Right lung (tissue), 10 donors: ENCODE measurements at places on chromosomes 1 and 21.

DNA sequence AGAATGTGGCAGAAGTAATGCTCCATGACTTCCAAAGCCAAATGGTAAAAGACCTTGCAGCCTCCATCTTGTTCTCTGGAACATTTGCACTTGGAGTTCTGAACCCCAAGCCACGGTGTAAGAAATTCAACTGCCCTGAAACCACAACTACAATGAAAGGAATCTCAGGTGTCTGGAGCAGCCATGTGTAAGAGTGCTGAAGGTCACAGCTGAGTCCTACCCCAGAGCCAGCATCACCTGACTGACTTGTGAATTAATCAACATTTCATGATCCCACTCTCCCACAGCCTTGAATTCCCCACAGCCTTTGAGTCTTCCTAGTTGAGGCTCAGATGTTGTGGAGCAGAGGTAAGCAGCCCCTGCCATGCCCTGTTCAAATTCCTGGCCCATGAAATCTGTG lies 192.8 kb upstream of the CAMK1G start:
- DNase-seq, result no peak

DNA sequence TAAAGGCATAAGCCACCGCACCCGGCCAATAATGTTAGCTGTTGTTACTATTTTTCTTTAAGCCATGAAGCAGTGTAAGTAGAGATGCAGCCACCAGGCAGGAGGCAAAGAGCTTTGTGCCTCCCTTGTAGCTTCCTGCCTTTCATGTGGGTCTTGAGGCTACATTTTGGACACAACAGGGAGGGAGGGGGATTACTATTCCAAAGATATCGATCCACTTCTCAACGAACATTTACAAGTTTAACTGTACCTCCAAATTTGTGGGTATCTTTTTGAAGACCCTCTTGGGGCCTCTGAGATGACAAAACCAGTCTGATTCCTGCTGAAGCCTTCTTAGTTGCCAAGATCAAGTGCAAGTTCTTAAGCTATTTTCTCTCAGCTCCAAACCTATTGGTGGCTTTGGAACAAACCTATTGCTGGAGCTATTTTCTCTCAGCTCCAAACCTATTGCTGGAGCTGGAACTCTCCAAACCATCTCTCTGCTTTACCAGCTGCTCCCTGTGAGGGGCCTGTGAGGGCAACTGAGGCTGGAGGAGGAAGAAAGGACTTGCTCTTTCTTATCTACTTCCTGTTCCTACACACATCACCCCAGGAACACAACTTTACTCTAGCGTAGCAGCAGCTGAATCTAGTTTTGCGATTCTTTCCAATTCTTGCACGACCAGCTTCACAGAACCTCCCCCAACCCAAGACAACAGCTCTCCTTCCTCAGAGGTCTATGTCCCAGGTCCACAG lies 16.1 kb upstream of the RCAN3 start:
- no peak for DNase-seq

DNA sequence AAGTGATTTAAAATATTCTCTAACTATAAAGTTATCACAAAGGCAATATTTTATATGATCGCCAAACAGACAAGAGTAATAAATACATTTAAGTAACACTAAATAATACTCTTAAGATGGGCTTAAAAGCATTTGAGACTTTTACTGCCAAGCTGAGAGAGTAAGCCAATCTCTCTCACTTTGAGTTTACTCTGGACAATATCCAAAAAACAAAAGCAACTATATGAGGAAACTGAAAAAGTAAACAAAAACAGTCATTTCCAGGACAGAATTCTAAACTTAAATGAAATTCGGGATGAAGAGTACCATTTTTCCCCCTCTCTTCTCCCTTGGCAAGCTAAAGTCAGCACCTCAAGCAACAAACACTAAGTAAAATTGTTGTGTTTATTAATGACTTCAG lies 173.2 kb downstream of the COP1 start:
- DNase-seq, result peak; percentile 45

- DNase-seq, result no peak
Measured at GRCh38 chr1:192571668-192572067, 3.9 kb upstream of the RGS1 start.

GRCh38 chr1:230328342-230329015 lies 97.7 kb downstream of the PGBD5 start:
- DNase-seq, result no peak

DNA sequence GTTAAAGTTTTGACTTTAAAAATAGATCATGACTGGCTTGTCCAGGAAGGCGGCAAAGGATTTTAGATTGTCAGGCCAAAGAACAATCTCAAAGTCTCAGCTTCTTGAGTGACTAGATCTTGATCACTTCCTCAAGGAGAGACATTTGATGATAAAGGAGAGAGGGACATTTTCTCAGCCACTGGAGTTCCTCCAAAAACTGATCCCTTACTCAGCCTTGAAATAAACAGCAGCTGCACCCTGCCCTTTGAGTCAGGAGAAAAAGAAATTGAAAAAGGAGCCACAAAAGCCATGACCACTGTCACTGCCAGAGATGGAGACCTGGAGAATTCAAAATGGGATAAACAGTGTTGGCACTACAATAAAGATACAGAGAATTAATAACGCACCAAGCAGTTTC lies 288.4 kb upstream of the PRMT6 start:
- no peak for DNase-seq

DNA sequence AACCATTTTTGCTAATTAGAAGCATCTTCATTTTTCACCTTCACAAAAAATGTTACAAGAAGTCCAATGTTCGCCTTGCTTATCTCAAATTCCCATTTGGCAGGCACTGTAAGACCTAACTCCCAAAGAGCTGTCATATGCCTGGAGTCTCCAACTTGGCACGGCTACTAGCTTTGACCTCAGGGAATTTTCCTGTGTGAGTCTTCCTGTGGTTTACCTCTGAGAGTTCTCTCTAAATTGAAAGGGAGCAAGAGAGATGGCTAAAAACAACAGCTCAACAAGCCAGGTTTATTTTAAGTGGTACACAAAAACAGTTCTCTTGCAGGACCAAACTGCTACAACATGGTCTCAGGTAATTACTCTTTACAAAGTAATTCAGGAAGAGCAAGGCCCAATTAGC lies 756.0 kb upstream of the ADGRL2 start:
- DNase-seq, result no peak

- no peak for DNase-seq
Measured at GRCh38 chr1:198966519-198966918, 327.7 kb downstream of the PTPRC start.

GRCh38 chr1:200304171-200304570 lies 105.7 kb downstream of the ZNF281 start:
- no peak for DNase-seq

- DNase-seq, result no peak
Measured at GRCh38 chr1:70762386-70762785, 285.2 kb downstream of the PTGER3 start.
